ENCODE measurements at places on chromosomes 1 and 21.
A peak's percentile ranks its signal among the peaks of the same experiment; 100 is the strongest.

GRCh38 chr1:88982055-88982454 lies 10.4 kb downstream of the KYAT3 start:
- DNase-seq = no peak

- DNase-seq = no peak
Measured at GRCh38 chr1:209490013-209490412, 93.5 kb upstream of the CAMK1G start.

DNA sequence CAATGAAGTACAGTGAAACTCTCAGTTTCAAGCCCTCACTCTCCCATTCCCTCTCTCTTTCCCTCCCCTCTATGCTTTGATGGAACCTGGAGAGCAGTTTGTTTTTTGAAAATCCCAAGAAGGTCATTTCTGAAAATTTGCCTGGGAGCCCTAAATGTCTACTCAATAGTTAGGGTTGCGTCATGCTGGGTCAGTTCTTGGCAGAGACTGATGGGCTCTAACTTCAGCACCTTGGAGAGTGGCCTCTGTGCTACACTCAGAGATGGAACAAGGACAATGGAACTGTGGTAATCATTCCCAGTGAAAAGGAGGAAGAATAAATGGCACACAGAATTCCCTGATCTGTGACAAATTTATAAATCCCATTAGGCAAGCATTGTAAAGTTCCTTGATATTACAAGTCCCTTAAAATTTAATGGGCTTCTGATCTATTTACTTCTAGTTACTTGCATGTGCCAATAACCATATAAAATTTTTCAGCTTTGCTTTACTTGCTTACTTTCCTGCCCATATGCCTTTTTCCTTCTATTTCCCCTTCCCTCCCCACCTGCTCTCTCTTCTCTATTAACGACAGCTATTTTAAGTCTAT lies 182.9 kb upstream of the KCND3 start:
- DNase-seq = no peak

DNA sequence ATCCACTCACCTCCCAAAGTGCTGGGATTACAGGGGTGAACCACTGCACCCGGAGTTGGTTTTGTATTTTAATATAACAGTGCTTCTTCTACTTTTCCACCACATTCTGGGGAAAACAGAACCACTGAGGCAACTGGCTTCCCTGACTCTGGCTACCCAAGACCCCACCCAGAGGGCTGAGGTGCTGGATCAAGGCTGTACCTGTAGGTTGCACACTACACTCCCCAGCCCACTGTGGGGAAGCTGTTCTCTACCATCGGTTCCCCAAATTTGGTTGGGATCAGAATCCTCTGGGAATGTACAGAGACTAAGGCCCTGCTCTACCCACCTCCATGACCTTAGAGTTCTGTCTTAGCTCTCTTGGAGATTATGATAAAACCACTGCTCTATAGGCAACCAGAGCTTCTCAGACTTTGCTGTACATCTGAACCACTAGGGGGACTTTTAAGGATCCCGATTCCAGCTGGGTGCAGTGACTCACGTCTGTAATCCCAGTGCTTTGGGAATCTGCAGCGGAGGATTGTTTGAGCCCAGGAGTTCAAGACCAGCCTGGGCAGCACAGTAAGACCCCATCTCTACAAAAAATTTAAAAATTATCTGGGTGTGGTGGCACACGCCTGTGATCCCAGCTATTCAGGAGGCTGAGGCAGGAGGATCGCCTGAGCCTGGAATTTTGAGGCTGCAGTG lies 51.6 kb downstream of the GNG4 start:
- no peak for DNase-seq

GRCh38 chr1:55235722-55236121 lies 20.6 kb upstream of the USP24 start:
- no peak for DNase-seq

GRCh38 chr1:173477286-173478093 lies at the start of gene PRDX6:
Gene PRDX6 (plus strand): TSS chr1:173477335. CDS start chr1:173477398, 63 bp downstream.
- DNase-seq = peak; percentile 56

DNA sequence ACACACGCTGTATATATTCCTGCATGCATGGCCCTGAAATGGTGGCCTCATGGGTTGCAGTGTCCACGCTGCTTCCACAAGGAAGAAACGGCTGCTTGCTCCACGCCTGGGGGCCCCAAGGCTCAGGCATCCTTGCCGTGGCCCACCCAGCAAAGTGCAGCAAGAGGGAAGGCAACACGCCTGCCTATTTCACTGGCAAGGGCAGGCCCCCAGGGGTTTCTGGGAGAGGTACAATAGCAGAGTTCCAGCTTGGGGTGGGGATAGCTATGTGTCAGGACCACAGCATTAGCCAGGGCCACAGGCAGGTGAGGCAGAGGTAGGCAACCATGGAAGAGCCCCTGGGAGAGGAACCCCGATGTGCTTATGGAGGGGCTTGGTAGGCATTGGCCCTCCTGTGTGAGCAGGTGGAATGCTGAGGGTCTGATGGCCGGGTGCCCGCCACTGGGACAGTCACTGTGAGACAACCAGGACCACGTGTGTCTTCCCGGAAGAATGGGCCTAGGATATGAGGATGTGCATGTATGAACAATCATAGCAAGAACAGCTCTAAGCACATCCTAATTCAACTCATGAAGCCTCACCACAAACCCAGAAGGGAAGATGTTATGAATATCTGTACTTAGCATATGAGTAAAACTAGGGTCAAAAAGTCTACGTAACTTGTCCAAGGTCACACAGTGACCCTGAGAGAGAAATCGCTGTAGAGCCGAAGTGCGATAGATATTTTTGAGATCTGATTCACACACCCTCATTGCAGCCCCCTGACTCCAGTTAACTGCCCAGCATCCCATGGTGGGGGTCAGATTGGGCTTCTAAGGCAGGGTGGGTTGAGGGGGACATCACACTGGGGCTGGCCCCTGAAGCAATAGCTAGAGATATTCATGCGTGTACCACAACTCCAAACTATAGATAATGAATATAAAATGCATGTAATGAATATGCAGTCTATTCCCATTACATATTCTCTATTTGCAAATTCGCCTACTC lies 11.8 kb downstream of the TFF2 start:
- no peak for DNase-seq

DNA sequence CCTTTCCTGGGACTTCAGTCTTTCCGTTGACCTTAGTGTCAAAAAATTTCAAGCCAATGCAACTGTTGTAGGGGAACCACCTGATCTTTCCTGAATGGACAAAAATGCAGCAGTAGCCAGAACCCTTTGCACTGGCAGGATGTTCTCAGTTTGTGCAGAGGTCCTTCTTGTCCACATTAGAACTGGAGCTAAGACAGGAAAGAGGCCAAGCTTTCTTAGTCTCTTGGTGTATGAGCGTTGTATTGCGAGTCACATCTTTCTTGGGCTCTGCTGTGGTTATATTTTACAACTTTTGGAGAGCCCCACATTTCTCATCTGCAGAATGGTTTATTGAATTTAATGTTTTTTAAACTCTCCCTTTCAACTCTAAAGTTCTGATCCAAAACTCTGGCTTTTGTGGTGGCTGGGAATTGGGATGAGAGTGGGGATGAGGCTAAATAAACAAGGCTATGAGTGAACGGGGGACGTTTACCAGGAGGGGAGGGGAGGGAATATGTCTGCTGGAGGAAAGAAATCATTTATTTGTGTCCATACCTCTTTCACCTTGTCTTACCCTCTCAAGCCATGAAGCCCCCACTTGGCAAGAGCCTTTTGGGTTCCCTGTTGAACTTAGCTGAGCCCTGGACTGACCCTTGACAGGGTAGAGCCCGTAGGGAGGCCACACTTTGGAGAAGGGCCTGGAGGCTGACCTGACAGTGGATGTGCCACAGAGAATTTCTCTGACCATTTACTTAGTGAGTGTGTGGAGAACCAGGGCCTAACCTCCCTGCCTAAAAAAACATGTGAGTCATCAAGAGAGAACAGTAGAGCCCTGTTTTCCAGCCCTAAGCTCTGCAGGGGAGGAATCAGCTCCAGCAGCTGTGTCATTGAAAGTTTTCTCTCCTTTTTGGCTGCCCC lies 586 bp downstream of the CHI3L2 start:
- no peak for DNase-seq

DNA sequence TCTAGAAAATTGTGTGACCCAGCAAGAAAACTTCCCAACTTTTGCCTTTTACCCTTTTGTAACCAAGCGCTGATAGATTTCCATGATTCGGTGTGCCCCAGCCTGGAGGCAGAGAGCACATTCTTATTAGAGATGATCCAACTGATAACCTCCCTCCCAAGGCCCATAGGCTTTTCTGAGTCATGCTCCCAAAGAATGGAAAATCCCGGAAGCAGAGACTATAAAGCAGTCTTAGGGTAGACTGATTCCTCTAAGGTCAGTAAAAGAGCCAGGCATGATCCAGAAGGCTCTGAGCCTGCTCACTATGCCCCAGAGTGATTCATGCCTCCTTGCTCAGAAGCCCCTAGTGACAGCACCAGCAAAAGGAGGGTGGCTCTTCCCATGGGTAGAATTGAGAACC lies 4.3 kb downstream of the CAMK1G start:
- no peak for DNase-seq

DNA sequence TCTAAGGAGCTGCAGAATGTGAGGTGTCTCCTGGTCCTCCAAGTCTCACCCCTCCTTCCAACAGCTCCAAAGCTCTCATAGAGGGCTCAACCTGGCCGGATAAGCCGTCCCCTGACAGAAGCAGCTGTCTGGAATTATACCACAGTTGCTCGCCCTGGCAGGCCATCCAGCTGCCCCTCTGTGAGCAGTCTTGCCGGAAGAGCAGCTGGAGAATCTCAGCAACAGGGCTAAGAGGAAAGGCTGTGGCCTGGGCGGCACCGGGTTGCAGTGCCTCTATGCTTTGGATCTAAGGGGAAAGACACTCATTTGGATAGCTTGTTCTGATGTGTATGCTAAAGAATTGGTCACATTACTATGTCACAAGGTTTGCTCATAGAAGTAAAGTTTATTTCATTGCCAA lies 12.4 kb downstream of the TMCC2 start:
- DNase-seq = no peak

- DNase-seq = no peak
Measured at GRCh38 chr1:201921952-201922558, 24.3 kb downstream of the LMOD1 start.

DNA sequence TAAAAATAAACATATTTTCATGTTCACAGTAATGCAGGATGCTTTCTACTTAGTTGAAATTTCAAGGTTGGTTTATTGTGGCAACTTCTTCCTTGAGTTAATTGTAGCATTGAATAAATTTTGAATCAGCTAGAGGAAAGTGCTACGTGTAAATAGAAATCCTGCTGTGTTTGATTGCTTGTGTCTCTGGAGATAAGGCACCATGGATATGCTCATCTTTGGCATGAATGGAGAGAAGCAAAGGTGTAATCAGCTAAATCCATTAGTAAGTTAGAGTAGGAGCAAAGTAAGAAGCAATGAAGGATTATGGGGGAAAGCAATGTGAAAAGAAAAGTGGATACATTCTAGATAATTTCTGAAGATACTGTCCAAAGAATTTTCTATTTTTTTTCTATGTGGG lies 331.1 kb downstream of the PTPRC start:
- no peak for DNase-seq

GRCh38 chr1:54709547-54710292 lies 5.9 kb upstream of the TTC4 start:
- DNase-seq = no peak

GRCh38 chr21:31557421-31558188 lies 101.9 kb upstream of the SOD1 start:
- DNase-seq = no peak

GRCh38 chr1:74504125-74504932 lies 8.1 kb downstream of the LRRC53 start:
- DNase-seq = peak; percentile 58

DNA sequence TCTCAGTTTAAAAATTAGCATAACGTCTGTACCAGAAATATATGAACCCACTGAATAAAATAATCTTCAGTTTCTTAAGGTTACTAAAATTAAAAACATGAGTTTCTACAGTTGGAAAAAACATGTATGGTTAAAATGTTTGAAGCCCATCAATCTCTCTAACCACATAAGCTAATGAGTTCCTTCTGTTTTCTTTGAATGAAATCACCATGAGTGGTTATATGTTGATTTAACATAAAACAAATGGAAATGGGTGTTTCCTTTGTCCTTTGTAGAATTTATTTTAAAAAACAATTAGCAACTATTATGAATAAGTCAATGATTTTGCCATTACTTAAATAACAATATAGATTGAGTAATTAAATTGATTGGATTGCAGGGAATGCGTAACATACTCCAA lies 3.0 kb upstream of the ADGRL2 start:
- DNase-seq = no peak

DNA sequence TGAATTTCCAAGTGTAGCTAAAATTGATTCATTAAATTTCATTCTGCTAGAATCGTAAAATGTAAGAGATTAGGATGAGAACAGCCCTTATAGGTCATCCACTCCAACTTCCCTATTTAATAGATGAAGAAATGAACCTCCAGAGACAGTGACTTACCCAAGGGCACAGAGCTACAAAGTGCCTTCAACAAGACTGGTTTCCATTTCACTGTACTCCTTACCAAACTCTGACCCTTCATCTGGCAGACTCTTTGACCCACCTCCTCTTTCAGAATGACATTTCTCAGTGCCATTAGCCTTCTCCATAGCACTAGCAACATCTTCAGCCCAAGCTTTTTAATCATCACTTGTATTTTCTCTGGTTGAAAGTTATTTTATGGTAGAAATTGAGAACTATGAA lies 161.3 kb downstream of the NEK7 start:
- no peak for DNase-seq

- DNase-seq = no peak
Measured at GRCh38 chr21:28393279-28393678, 599.4 kb downstream of the LTN1 start.

DNA sequence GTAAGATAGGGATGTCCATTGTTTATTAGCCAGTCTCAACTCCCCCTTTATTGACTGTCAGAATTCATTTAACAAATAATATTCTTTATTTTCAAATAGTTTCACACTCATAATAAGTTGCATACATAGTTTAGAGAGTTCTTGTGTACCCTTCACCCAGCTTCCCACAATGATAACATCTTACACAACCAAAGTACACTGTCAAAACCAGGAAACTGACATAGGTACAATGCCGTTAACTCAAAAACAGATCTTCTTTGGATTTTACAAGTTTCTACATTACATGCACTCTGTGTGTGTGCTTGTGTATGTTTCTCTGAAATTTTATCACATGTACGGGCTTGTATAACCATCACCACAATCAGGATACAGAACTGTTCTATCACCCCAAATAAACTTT lies 64.4 kb upstream of the IFNLR1 start:
- no peak for DNase-seq

GRCh38 chr1:232635778-232636356 lies 5.9 kb upstream of the SIPA1L2 start:
- DNase-seq = peak; percentile 51

DNA sequence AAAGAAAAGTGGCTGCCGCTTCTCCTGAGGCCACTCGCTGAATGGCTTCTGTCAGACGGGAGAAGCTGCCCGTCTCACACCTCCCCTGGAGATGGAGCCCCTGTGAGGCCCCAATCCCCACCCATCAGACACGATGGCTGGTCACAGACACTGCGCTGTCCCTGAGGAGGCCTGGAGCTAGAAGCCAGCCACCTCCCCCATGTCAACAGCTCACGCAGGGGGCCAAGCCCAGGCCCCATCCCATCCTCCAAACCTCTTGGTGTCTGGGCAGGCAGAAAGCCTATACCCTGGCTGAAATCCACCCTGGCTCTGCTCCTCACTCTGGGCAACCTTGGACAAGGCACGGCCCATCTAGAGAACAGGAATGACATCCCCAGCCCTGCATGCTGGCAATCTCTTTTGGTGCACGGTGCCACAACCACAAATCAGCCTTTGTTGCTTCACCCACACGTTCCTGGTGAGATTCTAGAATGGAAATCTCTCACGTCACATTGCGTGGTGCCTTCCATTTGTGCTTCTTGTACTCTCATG lies 273.9 kb upstream of the VAMP3 start:
- DNase-seq = no peak
